ENCODE measurements at places on chromosomes 11 and 22.

GRCh38 chr11:21634956-21635355, 557.9 kb upstream of the ANO5 start:
- no peak for DNase-seq

GRCh38 chr22:42919199-42919598, 62.1 kb upstream of the ARFGAP3 start:
- no peak for DNase-seq

GRCh38 chr11:19968860-19969259, 191.4 kb downstream of the DBX1 start:
- DNase-seq = no peak

GRCh38 chr11:272195-272930, 5.8 kb upstream of the NLRP6 start:
- no peak for DNase-seq

- no peak for DNase-seq
These were observed 4.9 kb upstream of the SLC16A8 start for GRCh38 chr22:38088629-38089473.

GRCh38 chr11:131628739-131629138, 258.3 kb downstream of the NTM start:
- no peak for DNase-seq

DNA sequence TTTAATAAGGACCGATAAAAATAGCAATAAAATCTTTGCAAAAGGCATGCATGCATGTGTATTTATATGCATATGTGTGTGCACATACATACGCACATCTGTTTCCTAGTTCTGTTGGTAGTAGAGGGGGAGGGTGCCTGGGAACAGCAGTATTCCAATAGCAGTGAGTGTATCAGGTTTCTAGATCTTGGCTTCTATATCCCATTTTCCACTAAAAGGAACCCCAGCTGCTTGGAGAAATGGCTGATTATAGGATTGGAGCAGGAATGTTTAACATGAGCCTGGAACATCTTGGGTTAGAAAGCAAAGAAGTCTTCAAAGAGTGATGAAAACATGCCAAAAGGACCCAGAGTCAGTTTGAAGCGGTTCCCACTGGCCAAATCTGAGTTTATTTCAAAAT, 21.0 kb downstream of the TNRC6B start:
- DNase-seq = no peak

Data from WTC11 (cell line).